ENCODE measurements at places on chromosomes 12 and 14.

DNA sequence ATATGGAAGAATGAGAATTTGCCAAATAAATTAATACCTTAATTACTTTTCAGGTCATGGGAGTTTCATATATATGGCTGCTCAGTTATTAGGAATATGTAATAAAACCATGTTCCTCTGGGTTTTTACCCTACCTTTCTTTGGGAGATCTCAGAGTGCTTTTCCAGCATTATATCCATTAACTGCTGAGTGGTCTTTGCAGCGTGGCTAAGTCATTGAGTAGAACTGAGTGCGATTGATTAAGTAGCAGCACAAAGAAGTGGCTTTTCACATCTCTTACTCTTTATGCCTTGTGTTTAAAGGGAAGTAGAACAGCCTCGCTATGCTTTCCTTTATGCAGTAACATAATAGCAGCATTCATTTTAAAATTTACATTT, 340.1 kb downstream of the SNAPC1 start:
- no peak for DNase-seq

GRCh38 chr14:71856199-71856919, 75.9 kb upstream of the RGS6 start:
- no peak for DNase-seq

DNA sequence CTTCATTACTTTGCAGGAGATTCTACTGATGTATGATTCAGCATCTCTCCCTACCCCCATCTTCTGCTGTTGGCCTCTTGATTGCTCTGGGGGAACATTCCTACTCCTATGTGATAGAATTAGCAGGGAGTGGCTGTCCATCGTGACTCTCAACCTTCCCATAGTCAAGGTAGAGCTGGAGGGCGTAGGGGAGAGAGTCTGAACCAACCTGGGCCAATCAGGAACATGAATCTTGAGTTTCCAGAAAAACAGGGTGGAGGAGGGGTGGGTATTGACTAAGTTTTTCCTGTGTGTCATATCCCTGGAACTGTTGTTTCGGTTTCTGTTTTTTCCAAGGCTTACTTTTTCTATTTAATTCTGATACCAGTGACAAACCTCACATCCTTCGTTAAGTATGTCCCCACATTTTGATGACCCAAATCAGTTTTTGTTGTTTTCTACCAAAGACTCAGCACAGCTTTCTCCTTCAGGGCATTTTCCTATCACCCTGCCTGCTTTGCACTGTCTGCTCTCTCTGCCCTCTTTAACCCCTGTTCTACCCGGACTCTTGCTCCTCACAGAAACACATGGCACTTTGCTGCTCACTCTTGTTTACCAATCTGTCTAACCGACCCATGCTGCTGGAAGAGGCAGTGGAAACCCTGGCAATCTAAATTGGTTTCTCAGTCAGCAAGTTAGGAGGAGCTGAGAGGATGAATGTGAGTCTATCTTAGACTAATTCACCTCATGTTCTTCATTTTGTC, 1428.3 kb downstream of the AACS start:
- DNase-seq, result peak; percentile 4

- no peak for DNase-seq
These were observed 32.2 kb upstream of the NUBPL start for GRCh38 chr14:31529053-31529452.

DNA sequence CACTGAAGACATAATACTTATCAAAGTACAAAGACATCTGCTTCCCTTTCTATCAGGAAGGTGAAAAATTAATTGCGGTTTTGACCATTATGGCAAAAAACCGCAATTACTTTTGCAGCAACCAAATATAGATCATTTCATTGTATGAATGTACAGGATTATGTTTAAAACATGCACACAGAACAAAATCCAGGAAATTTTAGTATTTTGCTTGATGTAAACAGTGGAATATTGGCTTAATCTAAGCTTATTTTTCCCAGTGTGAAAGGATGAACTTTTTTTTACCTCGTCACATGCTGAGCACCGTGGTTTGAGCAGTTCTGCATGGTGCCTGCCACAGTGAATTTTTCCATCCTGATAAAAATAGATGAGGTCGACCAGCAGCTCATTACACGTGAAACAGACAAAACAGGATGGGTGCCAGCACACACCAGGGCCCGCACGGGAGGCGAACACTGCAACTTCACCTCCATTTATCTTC, 121.2 kb downstream of the PRICKLE1 start:
- DNase-seq, result no peak

- DNase-seq, result no peak
These were observed 770.0 kb downstream of the FLRT2 start for GRCh38 chr14:86299994-86300393.

DNA sequence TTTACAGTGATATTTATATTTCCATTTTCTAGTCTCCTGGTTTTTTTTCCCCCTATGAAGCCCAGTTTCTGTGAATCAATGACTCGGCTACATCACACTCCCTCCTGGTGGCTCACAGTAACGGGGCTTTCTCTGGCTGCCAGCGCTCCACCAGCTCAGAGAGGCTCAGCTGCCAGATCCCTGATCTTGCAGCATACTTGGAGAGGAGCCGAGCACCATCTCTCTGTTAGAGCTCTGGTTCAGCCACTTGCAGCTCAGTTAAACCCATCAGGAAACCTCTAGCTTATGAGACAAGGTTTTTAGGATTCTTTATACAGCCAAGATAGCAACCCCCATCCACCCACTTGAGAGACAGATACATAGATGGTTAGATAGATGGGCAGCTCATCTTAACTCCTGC, 74.6 kb downstream of the CIT start:
- peak; percentile 66 for DNase-seq

DNA sequence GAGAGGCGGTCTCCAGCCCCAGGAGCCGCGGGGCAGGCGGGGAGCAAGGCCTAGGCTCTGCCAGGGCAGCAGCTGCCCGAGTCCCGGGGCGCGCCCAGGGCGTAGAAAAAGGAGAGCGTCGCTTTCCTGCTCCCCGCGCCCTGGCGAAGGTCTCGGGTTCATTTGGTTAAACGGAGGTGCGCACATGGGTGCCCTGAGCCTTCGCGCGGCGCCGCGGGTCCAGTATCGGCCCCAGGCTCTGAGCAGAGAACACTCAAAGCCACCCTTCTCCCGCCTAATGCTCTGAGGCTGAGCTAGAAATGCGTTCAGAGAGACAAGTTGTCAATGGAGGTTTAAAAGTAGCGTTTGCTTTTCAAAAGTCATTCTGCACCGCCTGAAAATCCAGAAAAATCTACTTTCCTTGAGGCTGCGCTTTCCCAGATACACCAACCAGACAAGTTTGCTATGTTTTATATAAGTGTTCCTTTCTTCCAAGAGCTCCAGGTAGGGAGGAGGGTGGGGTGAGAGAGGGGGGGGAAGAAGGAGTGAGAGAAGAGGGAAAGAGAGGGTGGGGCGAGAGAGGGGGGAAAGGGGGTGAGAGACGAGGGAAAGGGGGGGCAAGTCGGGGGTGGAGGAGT, 1.5 kb downstream of the TMEM132C start:
- no peak for DNase-seq

- DNase-seq, result no peak
These were observed 13.2 kb upstream of the OVCH1 start for GRCh38 chr12:29510591-29511185.

DNA sequence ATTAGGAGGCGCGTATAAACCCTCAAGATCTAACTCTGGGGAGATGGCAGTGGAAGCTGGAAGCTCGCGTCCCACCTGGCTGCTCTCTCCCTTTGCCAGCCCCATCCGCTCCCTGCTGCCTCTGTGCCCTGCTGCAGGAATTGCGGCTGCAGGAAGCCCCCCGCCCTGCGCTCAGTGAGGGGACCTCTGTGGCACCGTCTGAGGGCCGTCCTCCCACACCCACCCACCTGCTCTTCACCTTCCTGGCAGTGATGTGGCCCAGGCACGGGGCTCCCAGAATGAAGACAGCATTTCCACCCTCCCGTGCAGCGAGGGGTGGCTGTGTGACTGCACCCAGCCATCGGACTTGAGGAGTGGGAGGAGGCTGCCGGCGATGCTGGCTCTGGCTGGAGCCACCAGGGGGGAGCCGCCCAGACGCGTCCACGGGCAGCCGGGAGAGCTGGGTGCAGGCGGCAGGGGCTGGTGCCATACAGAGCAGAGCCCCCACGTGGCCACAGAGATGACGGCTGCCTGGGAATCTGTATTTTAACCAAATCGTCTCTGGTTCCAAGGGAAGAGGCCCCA, 28.3 kb upstream of the GALNT9 start:
- no peak for DNase-seq

GRCh38 chr12:47797441-47797840, 22.3 kb downstream of the HDAC7 start:
- DNase-seq, result no peak

DNA sequence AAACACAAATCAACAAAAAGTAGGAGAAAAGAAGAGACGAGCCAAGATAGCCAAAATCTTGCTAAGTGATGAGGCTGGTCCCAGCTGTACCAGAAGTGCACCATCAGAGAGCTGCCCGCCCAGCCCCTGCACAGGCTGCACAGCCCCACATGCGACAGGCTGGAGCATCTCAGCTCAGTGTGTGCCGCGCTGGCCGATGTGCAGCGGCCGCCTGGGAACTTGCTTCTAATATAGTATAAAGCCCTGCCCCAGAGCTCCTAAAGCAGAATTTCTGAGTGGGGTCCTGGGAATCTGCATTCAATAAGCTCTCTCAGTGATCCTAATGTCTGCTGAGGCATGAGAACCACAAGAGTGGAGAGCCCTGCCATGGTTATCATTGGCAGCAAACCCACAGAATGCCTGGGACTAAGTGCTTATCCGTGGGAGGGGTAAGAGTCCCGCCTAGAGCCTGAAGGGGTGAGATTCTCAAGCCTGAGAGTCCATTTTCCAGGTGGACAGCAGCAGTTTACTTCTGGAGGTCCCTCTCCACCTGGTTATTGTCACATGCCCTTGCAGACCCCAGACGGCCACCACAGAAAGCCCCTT, 171.6 kb downstream of the DPF3 start:
- DNase-seq, result no peak

DNA sequence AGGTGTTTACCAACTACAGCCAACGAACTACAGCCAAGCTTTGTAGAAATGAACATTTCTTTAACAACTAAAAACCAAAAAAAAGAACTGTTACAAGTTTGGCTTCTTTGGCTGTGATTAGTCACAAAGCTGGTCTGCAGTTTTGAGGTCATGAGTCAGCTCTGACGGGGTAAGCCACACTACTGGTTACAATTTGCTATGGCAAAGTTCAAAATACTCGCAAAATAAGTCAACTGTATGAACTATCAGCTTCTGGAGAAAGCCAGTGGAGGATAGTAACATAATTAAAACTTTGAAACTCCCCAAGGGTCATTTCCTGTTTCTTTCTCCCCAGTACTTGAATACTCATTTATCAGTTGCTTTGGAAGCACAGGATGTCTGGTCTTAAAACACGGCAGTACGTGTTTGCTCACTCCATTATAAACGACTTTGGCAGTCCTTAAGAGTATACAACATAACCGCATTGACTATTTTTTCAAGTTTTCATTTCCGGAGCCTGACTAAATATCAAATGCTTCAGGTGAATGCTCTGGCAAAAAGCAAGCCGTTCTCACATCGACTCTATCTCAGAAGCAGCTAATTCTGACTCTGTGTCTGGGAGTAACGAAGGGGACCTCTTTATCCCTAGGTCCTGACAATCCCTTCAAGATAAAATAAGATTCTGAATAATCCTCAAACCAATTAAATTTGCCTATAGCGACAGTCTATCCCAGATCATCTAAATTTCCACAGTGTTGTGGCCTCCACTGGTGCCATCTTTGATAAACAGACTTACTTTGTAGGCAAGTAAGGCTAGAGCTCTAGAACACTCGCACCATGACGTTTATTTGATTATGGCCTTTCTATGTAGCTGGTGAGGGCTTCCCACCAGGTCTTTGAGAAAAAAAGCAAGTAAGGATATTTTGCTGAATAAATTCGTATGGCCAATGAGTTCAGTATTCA, 10.6 kb downstream of the PHLDA1 start:
- DNase-seq, result peak; percentile 98

- no peak for DNase-seq
These were observed 8.1 kb downstream of the TXNRD1 start for GRCh38 chr12:104223712-104224111.

DNA sequence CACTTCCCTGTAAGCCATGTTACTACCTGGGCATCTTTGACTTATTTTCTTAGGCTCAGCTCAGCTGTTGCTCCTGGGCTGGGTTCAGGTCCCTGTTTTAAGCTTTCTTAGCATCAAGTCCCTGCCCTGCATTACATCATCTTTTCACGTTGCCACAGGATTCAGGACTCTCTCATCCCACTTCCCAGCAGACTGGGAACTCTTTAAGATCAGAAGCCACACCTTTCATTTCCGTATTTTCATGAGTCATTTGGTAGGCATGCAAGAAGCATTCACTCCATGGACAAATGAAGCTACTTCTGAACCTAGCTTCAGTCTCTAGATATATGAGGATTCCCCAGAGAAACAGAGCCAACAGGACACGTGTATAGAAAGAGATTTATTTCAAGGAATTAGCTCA, 726.8 kb downstream of the VRK1 start:
- peak; percentile 5 for DNase-seq

GRCh38 chr12:100553936-100554335, 19.5 kb upstream of the GAS2L3 start:
- peak; percentile 27 for DNase-seq

- DNase-seq, result no peak
These were observed 23.8 kb upstream of the STRAP start for GRCh38 chr12:15858353-15858752.

DNA sequence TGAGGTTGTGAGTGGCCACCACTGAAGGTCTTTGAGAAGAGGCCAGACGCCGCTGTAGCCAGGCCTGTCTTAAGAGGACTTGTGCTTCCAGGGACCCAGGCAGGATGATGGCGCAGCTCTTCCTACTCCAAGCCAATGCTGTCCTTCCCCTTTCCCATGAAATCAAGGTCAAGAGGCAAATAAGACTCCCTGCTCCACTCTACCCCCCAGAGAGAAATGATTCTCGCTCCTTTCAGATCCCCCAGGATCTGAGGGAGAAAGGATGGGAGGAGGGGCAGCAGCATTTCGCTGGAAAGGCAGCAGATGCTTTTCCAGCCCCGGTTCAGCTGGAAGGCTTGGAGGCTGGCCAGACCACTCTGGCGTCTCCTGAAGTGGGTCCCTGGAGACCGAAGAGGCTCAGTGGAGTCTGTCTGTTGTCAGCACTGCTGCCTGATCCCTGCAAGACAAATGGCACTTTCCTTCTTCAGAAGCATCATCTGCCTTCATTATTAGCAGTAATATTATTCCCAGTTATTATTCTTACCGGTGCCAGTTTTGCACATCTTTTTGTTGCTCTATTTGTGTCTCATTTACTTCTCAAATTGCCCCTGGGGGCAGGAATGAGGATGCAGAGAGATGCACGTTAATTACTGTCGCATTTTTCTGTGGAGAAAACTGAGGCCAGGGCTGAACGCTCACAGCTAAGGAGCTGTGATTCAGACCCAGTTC, 51.4 kb downstream of the C14orf132 start:
- DNase-seq, result peak; percentile 94

- DNase-seq, result no peak
These were observed 61.4 kb upstream of the PNMA1 start for GRCh38 chr14:73775339-73776193.

- DNase-seq, result peak; percentile 27
These were observed 11.8 kb upstream of the ENDOU start for GRCh38 chr12:47736877-47737676.

GRCh38 chr14:103882503-103883262, 35.3 kb upstream of the PPP1R13B start:
- no peak for DNase-seq
